Stimulated activated CD8-positive, alpha-beta memory T cell treated with anti-CD3 and anti-CD28 coated beads, Interleukin-4, amount 100 ng/mL, for 24 hours (primary cell): ENCODE measurements at places on chromosomes 7 and 10.

DNA sequence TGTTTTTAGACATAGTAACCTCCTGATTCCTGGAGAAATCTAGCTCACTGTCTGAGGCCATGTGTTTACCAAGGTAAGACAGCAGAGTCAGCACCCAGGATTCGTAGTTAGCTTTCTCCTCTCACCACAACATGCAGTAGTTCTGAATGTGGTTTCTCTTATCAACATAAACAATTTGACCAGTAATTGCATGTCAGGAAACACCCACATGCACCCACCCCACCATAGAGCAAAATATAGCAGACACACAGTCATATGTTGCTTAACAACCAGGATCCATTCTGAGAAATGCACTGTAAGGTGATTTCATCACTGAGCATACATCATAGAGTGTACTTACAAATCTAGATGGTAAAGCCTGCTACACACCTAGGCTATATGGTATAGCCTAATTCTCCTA, 1004.0 kb downstream of the ANKRD7 start:
- no peak for DNase-seq

GRCh38 chr10:43839973-43840372, 191.3 kb upstream of the ZNF32 start:
- DNase-seq = no peak

- DNase-seq = no peak
Observed at GRCh38 chr7:120190566-120190965, 82.4 kb upstream of the KCND2 start.

DNA sequence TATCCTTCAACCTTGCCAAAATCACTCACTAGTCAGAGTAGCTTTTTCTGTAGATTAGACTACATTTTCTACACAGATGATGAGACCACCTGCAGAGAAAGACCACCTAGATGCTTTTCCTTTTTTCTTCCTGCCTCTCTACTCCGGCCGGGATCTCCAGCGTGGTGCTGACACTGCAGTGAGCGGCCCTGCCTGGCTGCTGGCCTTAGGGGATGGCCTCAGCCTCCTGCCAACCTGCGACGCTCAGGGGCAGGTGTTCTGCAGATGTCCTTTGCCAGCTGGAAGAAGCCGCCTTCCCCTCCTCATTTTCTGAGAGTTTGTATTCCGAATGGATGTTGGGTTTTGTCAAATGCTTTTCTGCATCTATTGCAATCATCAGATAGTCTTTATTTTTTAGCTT, 43.5 kb upstream of the NKX6-2 start:
- no peak for DNase-seq

DNA sequence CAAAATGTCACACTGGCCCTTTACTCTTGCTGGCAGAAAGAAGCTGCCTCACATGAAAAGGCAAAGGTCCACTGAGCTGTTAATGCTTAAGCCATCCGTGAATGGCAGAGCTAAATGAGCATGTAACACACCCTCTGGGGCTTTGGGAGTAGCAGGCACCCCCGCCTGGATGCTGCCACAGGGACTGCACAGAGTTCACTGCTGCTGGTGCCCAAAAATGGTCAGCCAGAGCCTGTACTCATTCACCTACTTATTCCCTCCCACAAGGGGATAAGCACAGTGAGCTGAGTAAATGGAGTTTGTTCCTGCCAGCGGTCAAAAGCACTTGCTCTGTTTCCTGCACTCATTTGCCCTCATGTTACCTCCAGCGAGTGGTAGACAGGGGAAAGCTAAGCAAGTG, 374.0 kb upstream of the STEAP1 start:
- no peak for DNase-seq

DNA sequence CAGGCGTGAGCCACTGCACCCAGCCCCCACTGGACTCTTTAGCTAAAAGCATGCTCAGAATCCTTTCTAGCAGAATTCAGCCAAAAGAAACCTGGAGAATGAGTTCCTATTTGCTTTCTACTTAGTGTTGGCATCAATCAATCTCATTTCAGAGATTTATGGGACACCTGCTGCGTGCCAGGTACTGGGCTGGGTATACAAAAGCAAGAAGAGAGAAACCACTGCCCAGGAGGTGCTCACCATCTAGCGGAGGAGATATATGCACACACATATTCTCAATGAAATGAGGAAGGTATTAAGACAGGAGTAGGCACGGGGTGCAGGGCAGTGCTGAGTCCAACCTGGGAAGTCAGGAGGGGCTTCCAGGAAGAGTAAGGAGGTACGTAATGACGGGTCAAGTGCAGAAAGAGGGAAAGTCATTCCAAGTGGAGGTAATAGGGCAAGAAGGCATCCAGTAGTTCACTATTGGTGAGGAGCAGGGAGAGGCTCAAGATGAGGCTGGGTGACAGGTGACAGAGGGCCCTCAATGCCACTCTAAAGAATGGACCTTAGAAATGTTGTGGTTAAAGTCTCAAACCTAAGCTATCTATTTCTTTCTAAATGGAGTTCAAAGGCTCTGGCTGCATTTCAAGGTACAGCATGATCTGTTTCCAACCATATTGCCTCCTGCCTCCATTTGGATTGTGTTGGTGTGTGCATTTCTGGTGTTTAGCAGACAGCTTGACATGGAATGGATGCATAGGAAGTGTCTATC, 22.1 kb downstream of the ABLIM1 start:
- DNase-seq = no peak

- no peak for DNase-seq
Observed at GRCh38 chr7:20112696-20113095, 104.5 kb downstream of the MACC1 start.

DNA sequence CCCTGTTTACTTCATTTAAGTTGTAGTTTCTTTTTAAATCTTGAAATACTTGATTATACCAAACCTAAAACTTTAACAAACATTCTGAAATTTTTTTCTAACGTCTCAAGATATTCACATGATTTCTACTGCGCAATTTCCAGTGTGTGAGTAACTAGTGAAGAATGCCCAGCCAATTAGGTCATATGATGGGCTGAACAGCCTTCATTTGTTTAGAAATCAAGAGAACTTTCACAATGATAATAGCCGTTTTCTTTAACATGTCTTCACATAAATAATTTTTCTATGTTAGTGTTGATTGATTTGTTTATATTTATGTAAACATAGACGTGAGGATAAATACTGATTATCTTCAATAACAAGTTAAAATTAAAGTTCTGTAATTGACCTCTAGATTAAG, 21.8 kb downstream of the STAM start:
- no peak for DNase-seq

GRCh38 chr7:79227044-79227443, 226.4 kb downstream of the MAGI2 start:
- DNase-seq = no peak

DNA sequence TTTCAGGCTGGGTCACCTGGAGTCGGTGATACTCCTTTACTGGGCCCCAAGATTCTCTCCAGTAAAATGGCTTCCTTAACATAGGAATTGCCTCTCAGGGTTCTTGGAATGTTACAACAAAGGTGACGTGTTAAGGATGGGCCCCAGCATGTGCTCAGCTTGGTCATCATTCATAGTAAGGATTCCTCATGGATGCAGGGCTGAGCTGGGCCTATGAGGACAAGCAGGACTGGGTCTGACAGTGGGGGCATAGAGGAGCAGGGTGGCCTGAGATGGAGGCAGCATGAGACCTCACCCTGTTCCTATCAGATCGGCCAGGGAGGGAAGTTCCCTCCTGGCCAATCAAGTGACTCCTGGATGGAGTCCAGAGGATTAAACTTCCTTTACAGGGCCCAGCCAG, 12.8 kb upstream of the MBL2 start:
- DNase-seq = no peak

DNA sequence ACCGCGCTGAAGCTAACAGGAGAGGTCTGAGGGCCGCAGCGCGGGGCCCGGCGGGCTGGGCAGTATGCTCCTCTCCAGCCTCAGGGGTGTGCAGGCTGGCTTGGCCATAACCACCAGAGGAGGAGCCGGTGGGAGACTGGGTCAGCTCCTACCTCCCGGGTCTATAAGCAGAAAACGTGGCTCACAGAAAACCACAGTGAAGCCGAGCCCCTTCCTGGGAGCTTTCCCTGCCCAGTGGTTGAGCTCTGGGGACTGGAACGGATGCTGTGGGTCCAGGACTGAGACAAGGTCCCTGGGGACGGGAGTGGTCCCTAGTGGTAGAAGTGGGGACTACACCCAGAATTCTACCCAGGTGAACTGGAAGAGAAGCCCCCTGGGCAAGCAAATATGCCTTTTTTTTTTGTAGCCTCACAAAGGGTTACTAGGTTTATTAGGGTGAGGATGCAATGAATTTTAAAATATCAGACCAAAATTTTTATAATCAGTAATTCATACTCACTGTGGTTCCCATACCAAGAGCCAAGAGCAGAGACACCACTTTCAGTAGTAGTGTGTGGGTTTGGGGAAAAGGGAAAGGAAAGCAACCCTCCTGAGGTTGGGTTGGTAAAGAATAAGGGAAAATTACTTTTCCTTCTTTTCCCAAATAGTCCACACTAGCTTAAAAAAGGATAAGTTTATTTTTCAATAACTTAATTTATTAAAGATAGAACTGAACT, 67.9 kb upstream of the PRKCQ start:
- DNase-seq = peak; percentile 46

DNA sequence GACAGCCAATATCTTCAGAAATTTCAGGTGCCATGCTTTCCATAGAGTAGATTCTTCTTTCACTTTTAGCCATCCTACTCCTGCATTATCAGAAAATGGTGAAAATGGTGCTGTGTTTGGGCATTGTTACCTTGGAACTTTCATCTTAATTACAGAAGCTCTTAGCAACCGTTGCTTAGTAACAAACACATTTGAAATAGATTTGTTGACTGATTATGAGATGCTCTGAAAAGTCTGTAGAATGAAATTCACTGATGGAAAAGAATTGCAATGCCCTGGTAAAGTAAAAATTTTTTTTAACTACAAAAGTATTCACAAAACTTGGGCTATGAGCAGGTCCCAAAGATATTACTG, 249.3 kb upstream of the NEBL start:
- no peak for DNase-seq

GRCh38 chr10:27644307-27644939, 101.2 kb downstream of the MKX start:
- no peak for DNase-seq

DNA sequence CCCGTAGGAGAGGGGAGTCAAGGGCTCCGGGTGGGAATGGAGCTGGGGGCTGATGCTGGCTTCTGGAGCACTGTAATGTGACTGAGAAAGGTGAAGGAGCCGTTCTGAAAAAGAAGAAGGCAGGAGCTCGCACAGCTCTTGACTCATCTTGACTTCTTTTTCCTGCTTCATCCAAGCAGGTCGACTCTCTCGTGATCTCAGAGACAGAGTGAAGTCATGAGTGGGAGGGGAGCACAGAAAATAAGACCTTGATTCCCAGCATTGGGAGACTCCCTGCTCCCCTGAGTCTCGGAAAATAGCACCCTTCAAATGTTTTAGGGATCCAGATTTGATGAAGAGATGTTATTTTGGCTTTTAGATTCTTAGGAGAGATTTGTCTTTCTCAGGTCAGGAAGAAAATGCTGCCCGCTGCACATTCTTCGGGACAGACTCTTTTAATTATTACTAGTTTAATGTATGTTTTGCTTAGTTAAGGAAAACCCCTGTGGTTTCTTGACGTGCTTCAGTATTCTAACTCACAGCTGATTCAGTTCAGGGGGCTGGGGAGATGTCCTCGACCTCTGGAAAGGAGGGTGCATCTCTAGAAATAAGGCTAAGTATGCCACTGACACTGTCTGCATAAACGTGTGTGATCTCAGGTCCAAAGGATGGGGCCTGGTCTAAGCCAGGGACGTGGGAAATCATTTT, 34.1 kb downstream of the EGFR start:
- DNase-seq = no peak

- DNase-seq = no peak
Observed at GRCh38 chr7:91692800-91693199, 187.7 kb downstream of the MTERF1 start.

DNA sequence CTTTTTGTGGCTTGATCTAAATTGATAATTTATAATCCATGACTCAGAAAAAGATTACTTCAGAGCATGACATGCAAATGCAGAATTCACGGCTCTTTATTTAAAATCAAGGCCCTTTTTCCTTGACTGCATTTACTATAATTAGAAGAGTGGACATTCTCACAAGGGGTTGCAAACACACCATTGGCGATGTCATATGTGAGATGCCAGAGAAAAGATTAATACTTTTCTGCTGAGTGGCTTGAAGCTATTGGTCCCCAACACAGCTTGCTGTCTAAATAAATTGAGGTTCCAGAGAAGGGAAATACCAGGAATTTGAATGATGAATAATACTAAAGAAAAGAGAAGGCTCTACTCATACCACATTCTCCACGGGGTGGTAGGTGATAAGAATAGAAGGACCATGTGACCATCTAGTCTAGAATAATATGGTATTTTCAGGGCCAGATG, 78.7 kb upstream of the ARID5B start:
- DNase-seq = no peak

- DNase-seq = no peak
Observed at GRCh38 chr10:24931236-24931635, 21.2 kb downstream of the PRTFDC1 start.

GRCh38 chr7:25012254-25012653, 32.3 kb upstream of the OSBPL3 start:
- DNase-seq = no peak

DNA sequence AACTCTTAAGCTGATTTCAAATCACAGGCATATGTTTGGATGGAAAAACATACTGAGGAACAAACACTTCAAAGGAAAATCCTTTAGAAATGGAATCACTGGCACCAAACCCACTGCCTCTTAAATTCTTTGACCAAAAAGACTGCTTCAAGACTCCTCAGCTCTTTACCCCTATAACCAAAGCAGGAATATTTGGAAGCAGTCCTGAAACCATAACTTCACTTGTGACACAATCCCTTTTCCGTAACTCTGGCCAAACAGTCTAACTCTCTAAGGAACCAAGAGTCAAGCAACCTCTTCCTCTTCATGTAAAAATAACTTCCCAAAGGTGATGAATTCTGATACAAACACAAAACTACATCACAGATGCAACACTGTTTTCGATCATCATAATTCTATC, 104.3 kb downstream of the MTERF1 start:
- no peak for DNase-seq

- DNase-seq = no peak
Observed at GRCh38 chr7:91789086-91789485, 91.4 kb downstream of the MTERF1 start.

DNA sequence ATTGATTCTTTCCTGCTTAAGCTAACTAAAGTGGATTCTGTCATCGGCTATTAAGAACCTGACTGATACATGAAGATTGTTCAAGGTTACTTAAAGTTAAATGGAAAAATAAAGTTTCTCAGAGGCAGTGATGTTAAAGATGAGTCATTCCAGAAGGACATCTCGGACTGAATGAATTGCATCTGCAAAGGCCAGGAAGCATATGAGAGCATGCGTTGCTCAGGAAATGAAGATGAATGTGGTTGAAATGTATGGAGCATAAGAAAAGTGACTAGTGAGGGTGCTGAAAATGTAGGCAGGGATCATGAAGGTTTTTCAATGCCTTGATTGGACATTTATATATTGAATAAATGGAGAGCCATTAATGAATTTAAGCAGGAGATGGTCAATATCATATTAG, 133.9 kb upstream of the GHITM start:
- DNase-seq = no peak

- DNase-seq = no peak
Observed at GRCh38 chr10:21926358-21926925, 77.1 kb downstream of the DNAJC1 start.
